ENCODE measurements at places on chromosomes 6 and 20. TPM values are rescaled to one million over a fixed set of nuclear protein-coding genes. Genes with fewer than 3 reads are reported as not detected.

- DNase-seq: no peak
Observed at GRCh38 chr6:12844284-12845223, 128.0 kb downstream of the PHACTR1 start.

DNA sequence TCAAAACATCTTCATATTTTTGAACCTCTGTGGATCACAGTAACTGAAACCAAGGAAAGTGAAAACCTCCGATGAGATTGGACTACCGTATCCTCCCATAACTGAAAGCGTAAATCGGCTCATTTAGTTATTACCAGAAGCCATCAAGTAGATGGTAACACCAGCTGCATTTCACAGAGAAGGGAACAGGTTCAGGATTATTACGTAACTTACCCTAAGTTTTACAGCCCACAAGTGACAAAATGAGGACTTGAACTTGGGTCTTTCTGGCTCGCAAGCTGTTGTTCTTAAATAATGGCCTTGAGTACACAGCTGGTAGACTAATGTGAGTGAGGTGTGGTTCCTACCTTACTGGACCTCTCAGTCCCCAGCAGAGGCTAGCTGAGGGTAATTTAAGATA lies 37.9 kb upstream of the CBLN4 start:
- no peak for DNase-seq

- DNase-seq: no peak
Observed at GRCh38 chr6:7479801-7480266, 61.6 kb upstream of the DSP start.

Gene FLOT1
- 251 TPM for total RNA-seq

DNA sequence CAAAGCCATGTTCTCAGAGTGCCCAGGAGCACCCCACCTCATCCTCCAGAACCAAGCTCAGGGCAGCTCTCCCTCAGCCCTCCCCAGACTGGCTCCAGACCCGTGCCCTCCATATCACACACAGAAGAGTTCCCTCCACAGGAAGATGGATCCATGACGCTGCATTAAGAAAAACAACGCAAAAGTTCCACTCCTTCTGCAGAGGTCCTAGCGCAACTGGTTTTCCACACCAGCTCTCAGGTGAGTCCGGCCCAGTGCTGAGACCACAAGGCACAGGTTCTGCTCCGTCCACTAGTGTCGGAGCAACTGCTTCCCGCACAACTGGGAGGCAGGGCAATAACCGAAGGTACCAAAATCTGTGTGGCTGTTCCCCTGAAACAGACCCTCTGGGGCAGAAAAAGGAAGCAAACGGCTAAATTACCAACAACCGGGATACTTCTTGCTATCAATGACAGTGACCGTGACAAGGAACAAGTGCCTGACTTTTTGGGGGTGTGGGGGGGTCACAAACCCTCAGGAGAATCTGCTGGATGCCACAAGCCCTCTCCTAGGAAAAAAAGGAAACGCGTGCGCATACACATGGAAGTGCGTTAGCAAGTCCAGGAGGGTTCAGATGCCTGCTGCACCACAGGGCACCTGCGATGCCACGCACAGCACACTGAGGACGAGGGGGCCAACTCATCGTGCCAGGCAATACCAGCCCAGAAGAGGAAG lies 49.2 kb downstream of the MYH7B start:
- DNase-seq: peak; percentile 54

DNA sequence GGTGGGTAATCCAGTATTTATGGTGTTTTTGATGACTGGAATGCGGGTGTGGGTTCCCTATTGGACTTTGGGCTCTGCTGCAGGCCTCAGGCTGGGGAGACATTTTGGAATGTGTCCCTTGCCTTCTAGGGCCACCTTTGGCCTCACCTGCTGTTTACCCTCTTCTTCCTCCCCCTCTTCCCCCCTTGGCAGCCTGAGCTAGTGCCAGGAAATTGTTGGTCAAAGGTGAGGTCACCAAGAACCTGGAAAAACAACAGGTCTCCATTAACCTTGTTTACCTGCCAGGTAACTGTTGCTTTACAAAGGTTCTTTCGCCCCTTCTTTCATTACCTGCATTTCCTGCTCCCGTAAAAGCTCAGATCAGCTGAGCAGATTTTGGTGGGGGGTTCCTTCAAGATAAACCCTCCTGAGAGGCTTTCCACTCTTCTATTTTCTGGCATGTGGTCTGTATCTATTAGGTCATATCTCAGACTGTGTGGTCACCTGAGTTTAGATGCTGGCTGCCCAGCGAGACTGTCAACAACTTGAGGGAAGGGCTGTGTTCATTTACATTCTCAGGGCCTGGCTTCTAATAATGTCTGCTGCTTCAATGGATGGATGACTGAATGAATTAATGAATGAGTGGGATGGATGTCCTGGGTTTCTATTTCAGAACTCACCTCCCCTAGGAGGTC lies 34.7 kb downstream of the VEGFA start:
- no peak for DNase-seq

Gene APOBEC2
- total RNA-seq: 174 TPM

DNA sequence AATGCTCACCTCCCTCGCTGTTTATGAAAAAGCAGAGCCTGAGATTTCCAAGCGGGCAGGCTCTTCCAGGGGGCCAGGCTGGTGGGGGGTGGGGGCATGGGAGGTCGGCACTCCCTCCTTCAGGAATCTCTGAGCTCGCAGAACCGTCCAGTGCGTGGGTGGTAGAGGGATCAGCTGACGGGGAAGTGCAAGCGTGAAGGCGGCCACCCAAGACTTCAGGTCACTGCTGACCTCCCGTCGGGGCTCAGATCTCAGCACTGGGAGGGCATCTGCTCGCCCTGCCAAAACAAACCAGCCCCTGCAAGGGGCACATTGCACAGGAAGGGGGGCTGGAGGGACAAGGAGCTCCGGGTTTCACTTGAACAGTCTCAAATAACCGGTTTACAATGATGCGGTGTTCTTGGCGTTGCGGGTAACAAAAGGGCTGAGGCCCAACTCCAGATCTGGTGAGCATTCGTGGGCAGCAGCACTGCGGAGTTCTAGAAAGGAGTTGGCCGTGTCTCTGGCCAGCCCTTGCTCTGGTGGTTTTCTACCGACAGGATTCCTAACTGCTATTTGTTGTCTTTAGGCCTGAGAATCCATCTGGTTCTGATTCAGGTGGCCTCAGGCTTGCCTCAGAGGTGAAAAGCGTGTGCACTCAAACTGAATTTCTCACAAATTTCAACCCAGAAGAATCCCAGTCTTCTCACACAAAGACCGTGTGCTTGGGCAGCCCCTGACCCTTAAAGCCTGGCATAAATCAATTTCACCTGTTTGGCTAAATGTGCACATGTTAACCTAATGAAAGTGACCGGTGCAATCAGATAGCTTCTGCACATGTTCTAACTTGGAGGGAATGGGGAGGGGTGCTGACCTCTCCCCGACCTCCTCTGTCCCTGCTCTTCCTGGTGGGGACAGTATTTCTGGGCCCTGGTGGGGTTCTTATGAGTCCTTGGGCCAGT lies 191.6 kb downstream of the MYLK4 start:
- DNase-seq: no peak

DNA sequence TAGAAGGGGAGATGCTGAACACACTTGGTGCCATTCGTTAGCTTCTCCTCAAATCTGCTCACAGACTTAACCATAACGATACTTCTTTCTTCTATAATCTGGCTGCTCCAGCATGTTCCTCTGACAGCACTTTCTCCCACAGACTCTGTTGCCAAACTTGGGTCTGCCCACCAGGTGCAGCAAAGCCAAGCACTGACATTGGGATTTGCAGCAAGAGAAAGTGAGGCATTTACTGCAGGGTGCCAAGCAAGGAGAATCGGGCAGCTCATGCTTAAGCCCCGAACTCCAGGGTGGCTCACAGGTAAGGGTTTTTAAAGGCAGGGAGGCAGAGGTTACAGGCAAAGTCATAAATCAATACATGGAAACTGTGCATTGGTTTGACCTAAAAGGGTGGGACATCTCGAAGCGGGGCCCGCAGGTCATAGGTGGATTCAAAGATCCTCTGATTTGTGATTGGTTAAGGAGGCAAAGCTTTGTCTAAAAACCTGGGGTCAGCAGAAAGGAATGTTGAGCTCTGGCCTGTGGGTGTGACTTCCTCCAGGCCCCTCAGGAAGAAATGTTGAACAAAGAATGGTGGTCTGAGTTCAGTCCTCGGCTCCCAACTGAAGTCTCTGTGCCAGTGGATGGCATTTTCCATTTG lies 25.1 kb upstream of the PNPLA1 start:
- DNase-seq: no peak

DNA sequence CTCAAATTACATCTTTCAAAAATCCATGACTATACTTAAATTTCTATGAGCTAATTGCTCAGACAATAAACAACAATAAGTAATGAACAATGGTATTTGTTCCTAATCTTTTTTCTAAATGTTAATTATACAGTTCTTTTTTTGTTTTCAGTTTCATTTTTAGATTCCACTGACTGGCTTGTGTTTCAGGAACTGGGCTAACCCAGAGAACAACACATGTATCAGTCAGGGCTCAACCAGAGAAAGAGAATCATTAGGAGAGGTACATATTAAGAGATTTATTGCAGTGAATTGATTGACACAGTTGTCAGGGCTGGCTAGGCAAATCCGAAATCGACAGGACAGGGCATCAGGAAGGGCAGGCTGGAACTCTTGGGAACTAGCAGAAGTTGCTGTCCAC lies 182.8 kb downstream of the GRM1 start:
- DNase-seq: no peak

DNA sequence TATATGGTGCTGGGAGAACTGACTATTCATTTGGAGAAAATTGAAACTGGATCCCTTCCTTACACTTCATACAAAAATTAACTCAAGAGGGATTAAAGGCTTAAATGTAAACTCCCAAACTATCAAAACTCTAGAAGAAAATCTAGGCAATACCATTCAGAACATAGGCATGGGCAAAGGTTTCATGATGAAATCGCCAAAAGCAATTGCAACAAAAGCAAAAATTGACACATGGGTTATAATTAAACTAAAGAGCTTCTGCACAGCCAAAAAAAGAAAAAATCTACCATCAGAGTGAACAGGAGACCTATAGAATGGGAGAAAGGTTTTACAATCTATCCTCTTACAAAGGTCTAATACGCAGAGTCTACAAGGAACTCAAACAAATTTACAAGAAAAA lies 851.3 kb upstream of the MAN1A1 start:
- no peak for DNase-seq

- no peak for DNase-seq
Observed at GRCh38 chr6:70310063-70310694, 7.3 kb upstream of the COL9A1 start.

Gene FAM217A
- not detected for total RNA-seq

- no peak for DNase-seq
Observed at GRCh38 chr20:44336086-44336485, 757 bp upstream of the R3HDML start.

GRCh38 chr6:161411265-161411944 lies 137.5 kb upstream of the AGPAT4 start:
- DNase-seq: no peak

DNA sequence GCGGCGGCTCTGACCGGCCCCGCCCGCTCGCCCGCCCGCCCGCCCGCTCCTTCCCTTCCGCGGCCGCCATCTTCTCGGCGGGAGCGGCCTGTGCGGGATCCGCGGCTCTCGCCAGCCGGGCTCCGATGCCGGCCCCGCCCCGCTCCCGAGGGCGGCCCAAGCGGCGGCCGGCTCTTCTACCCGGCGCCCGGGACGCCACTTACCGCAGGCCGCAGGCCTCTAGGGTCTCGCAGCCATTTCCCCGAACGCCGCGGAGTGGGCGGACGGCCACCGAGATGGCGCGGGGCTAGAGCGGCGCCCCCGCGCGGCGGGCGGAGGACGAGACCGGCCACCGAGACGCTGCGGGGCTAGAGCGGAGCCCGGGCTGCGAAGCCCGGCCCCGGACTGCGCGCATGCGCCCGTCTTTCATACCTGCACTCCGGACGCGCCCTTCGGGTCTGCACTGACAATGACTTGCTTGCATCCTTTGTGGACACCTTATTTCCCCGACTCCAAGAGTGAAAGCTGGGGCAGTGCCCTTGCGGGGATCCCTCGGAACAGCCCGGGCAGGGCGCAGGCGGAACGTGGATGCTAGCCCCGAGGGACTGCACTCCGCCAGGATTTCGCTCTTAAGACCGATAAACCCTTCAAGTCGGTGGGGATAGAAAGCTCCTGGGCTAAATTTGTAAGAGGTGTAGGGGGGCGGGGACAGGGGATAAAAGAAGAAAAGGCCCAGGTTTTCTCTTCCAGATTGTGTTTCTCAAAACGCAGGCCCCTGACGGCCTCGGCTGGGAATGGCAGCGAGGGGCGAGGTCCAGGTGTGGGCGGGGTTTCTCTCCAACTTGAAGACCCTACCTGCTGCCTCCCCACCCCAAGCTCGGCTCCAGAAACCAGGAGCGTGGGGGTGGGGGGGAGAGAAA lies at the start of gene DIDO1:
Gene DIDO1, minus strand, starts transcription at position 277 of the 899 bp plus-strand sequence.
- peak; percentile 97 for DNase-seq

Gene CCN6
- total RNA-seq: not detected

Gene PI16
- total RNA-seq: 11.9 TPM

Gene CAGE1
- not detected for total RNA-seq

Gene TPBG
- total RNA-seq: 4.9 TPM

Gene LY6G6D
- not detected for total RNA-seq

DNA sequence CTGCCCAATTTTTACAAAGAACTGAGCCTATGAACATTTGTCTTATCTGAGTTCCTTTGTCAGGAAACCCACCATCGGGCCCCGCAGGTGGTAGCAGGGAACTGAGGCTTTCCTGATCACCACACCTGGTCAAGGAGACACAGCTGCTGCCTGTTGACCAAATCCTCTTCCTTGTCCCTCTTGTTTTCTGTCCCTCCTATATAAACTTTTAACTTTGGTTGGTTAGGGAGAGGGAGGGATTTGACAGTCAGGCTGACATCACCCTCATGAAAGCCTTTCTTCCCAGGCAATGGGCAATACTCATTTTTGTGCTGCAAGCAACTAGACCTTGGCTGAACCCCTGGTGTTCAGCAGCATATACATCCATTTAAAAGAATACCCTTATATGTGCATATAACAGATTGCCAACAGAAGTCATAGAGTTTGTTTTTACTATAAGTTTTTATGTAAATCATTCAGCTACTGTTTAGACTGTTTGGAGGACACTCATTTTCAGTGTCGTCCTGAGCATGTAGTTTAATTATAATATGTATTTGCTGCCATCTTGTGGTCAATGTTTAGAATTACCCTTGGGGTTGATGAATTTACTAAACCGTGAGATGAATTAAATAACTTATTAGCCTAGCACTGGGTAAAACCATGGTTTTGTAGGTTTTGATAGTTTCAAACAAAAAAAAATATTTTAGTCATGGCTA lies 17.0 kb downstream of the CRISP1 start:
- DNase-seq: no peak

- no peak for DNase-seq
Observed at GRCh38 chr6:2560917-2561698, 189.6 kb downstream of the MYLK4 start.

- DNase-seq: no peak
Observed at GRCh38 chr6:69863766-69864165, 2.6 kb upstream of the COL19A1 start.

GRCh38 chr6:29641430-29642148 lies 8.6 kb upstream of the GABBR1 start:
- no peak for DNase-seq

GRCh38 chr6:149881860-149882259 lies 16.1 kb downstream of the RAET1E start:
- DNase-seq: no peak

DNA sequence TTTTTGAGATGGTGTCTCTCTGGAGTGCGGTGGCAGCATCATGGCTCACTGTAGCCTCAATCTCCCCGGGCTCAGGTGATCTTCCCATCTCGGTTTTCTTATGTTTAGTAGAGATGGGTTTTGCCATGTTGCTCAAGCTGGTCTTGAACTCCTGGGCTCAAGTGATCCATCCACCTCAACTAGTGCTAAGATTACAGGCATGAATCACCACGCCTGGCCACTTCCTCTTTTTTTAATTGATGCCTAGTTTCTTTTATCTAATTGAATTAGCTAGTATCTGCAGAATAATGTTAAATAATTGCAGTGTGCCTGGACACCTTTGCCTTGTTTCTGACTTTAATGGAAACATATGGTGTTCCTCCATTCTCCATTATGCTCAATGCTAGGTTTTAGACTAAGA lies 38.4 kb upstream of the SLC22A16 start:
- no peak for DNase-seq
